T-helper 2 cell treated with Interferon-gamma antibody and Interleukin-4, amounts not matched to agents 5 μg/mL and 100 μg/mL, for 36 hours (primary cell): ENCODE measurements at places on chromosomes 4 and X.

- DNase-seq: no peak
These were observed 95.5 kb upstream of the ATP6AP2 start for GRCh38 chrX:40485102-40485826.

DNA sequence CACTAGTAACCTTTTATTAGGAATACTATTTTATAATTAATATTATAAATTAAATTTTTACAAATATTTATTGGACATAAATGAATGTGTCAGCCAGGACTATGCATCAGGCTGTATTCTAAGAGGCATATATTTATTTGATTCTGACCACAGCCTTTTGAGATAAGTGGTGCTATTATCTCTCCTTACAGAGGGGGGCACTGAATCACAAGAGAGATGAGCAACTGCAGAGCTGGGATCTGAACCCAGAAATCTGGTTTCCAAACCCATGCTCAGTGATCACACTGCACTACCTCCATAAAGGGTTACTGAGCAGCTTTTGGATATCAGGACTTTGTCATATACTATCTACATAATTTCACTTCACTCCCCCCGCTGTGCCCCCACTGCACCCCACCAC, 322.0 kb downstream of the TMA16 start:
- DNase-seq: no peak

GRCh38 chr4:37169956-37170355, 74.6 kb upstream of the NWD2 start:
- DNase-seq: no peak

- peak; percentile 21 for DNase-seq
These were observed 28.4 kb downstream of the TRMT44 start for GRCh38 chr4:8468746-8469535.

DNA sequence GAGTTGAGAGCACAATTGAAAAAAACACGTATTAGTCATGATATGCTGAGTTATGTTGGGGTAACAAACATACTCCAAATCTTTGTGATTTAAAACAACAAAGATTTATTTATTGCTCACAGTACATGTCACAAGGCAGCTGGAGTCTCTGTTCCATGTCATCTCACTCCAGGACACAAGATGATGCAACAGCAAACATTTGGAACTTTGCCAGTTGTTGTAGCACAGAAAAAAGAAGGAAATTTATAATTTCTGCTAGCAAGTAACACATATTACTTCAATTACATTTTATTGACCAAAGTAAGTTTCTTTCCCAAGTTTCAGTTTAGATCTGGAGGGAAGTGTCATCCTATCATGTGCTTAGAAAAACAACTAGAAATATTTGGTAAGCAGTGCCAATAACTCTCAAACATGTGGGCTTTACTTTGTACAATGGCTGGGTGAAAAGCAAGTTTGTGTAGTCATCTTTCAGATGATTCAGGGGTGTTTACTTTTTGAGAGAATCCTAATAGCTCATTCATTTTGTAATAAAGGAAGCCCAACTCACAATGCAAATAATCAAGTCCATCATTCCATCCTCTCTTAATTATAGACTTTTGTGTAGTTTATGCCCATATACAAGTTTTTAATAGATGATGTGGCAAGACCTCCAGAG, 452.3 kb downstream of the ZIC3 start:
- no peak for DNase-seq

DNA sequence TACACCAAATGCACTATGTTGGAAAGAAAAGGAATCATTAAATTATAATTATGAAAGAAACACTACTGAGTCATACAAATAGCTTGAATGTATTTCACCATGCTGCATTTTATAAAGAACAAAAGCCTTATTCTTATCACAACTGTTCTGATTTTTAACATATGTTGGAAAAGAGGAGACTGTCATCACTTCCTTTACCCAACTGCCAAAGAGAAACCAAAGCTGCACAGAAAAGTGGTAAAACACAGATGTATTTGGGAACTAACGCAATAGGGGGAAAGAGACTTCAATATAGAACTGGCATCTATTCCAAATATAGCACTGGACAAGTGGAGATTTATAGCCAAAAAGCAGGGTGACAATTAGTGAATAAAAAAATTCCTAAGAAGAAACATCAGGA, 181.0 kb downstream of the SPANXN3 start:
- DNase-seq: no peak

DNA sequence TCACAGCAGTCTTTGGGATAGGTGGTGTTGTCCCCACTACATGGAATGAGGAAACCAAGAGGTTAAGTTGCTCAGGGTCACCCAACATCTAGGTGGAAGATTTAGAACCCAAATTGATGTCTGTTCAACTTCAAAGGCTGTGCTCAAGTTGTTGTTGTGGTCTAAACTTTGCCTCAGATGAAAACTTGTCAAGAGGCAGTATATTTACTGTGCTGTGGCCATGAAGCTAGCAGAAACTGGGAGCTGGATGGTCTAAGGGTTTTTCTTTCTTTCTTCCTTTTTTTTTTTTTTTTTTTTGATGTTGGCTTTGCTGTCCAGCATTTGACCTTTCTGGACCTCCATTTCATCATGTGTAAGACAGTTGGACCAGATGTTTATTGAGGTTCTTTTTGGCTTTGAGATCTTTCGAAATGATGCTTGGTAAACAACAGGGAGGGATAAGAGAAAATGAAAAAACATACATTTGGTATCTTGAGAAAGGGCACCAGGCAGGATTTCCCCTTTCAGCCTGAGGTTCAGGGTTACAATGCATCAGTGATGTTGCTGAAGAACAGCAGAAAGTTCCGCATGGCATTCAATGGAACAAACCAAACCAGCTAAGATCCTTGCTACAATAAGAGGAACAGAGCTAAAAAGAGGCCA, 166.2 kb upstream of the RPS6KA3 start:
- DNase-seq: no peak

- DNase-seq: no peak
These were observed 1.3 kb downstream of the PARM1 start for GRCh38 chr4:74934016-74934831.
